Epithelial cell of esophagus (primary cell): ENCODE measurements at places on chromosomes 5 and 9.

GRCh38 chr5:57445705-57446037 lies 36.9 kb downstream of the ACTBL2 start:
- DNase-seq = no peak

GRCh38 chr9:3214741-3215140 lies 311.1 kb downstream of the RFX3 start:
- no peak for DNase-seq

GRCh38 chr5:58503390-58504046 lies 12.3 kb downstream of the GAPT start:
- no peak for DNase-seq

GRCh38 chr9:126692041-126692758 lies 78.5 kb downstream of the LMX1B start:
- no peak for DNase-seq

DNA sequence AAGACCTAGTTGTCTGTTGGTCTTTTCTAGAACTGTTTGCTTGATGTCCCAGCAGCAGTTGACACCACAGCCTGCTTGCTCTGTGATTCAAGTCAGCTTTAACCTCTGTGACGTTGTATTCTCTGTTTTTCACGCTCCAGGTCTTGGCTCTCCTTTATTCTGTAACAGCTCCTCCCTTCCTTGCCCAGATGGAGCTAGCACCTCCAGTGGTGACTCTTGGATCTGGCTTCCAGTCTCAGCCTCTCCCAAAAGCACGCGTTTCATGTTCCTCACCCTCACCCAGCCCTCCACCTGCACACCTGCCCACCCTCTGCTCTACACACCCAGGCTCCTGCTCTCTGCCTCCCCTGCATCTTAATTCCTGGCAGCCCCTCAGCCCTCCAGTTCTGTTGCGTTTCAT lies 50.6 kb downstream of the DMRT1 start:
- DNase-seq = peak; percentile 10

DNA sequence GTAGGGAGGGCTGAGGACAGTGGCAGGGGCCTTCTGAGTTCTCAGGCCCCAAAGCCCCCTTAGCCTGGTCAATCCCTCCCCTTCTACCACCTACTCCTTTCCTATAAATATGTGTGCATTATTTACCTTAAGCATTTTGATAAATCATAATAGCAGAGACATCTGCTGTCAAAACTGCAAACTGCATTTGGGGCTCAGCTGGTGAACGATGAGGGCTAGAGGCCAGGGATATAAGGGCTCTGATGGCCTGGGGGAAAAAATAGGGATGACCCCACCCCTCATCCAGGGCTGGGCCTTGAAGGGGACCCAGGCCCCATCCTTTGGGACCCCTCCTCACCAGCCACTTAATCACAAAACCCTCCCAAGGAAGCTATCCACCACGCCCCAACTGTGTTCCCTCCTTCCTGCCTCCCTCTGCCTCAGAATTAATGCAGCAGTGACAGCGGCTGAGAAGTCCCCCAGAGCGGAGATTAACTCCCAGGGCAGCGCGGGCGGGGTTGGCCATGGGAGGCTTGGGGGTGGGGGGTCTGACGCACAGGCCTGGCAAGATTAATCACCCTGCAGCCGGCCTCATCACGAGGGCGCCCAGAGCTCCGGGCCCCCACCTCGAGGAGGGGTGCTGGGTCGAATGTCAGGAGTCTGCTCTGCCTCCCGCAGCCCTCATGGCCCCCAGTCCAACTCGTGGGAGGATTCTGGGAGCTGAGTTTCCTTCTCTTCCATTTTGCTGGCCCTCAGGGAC lies 42.1 kb downstream of the CXXC5 start:
- peak; percentile 42 for DNase-seq

- no peak for DNase-seq
These were observed 147.4 kb upstream of the RPS23 start for GRCh38 chr5:82425591-82425990.

DNA sequence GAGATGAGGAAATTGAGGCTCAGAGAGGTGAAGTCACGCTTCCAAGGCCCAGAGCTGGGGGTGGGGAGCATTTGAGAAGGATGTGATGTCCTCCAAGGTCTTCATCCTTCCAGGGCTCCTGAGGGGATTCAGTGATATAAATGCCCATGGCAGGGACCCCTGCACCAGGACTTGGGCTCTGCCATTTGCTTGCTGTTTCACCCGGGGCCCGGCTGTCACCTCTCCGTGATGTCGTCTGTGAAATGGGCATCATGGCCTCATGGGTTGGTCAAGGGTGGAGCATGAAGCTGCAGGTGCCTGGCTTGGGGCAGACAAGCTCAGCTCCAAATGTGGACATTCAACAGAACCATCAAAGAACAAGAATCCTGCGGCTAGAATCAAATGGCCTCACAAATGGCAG lies 253.1 kb downstream of the PBX3 start:
- no peak for DNase-seq

DNA sequence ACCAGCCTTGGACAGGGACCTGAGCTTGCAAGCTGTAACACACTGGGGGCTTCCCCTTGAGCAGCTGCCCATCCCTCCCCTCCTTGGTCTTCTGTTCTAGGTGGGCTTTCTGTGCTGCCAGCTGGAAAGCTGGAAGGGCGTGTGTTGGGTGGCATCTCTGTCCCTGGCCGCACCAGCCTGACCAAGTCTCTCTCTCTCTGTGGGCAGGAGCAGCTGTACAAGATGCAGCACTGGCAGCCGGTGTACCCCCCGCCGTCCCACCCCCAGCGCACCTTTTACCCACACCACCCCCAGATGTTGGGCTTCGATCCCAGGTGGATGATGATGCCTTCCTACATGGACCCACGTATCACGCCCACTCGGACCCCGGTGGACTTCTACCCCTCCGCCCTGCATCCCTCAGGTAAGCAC lies 32.1 kb upstream of the POMT1 start:
- no peak for DNase-seq

DNA sequence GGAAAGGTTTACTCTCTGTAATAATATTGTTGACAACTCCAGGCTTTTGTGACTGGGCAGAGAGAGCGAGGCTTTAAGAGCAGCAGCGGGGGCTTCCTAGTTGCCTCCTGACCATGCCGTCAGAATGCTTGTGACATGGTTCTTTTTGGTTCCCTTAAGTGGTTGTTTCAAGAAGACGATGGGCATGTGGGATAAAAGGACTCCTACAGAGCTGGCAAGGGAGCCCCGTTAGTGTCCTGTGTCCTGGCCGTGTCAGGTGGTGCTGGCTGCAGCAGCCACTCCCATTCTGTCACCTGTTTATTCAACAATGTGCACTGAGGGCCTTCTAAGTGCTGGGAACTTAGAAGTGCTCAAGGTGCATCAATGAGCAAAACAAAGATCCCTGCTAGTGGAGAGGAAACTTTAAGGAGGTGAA lies 19.7 kb downstream of the LCP2 start:
- no peak for DNase-seq

- no peak for DNase-seq
These were observed 43.7 kb downstream of the IQGAP2 start for GRCh38 chr5:76446776-76447175.

GRCh38 chr9:134234001-134234660 lies 69.8 kb upstream of the RNU6ATAC start:
- DNase-seq = peak; percentile 24

GRCh38 chr5:142079306-142079721 lies 29.3 kb upstream of the NDFIP1 start:
- DNase-seq = no peak

- DNase-seq = no peak
These were observed 16.8 kb upstream of the RNF38 start for GRCh38 chr9:36416890-36417289.

GRCh38 chr9:137715321-137715720 lies 96.5 kb downstream of the EHMT1 start:
- peak; percentile 84 for DNase-seq

DNA sequence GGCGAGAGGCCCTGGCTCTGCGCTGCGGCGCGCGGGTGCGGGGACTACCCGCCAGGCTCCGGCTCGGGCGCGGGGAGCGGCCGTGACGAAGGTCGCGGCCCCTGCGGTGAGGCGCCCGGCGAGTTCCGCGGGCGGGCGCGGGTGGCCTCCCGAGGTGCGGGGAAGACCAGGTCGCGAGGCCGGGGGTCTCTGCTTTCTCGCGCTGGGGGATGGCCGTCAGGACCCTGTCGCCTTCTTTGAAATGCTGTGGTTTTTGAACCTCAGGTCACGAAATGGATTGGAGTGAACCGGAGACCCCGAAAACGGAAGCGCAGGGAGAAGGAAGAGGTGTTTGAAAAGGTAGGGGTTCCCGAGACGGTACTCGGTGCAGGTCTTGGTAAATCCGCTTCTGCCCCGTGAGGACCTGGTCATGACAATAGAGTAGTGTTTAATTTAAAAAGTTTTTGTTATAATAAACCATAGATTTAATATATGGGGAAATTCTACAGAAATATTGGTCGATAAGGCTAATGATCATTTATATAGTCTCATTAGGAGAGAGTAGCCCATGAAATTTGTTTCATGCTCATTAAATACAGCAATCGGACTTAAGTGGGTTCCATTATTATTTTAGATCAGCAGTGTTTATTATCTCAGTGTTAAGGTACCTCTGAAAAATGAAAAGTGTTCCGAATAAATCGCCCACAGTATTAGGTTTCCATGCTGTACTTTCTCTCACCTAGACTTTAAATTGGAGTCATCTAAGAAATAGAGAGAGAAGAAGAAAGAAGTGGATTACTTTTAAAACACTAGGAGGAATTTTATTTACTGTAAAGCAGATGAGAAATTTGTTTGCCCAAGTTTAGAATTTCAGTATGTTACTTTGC lies 279.0 kb downstream of the AOPEP start:
- peak; percentile 35 for DNase-seq

DNA sequence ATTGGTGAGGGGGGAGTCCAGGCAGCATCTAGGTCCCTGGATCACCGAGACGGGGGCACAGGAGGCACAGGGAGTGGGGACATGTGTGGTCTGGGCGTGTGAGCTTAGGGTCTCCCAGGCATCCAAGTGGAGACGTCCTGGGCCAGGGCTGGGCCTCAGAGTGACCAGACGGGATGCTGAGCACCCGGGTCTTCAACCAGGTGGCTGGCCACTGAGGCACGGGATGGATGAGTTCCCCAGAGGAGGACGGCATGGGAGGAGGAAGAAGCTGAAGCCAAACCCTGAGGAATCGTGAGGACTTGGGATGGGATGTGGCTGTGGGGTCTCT lies 88.0 kb downstream of the LMX1B start:
- DNase-seq = no peak

DNA sequence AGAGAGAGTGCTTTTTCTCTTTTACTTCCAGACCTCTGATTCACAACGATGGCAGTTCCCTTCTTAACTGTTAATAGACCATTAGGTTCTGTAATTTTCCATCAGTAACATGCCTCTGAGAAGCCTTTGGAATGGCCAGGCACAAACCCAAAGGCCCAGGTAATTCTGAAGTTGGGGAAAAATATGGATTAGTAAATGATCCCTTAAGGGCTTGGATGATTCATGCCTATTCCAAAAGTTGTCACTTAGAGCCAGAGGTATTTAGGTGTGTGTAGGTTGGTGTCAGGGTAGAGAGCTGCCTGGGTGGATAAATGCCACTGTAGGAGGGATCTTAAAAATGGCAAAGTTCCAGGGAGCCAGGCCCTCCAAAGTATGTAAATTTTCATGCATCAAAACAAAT lies 228.8 kb downstream of the PLK2 start:
- DNase-seq = peak; percentile 37

DNA sequence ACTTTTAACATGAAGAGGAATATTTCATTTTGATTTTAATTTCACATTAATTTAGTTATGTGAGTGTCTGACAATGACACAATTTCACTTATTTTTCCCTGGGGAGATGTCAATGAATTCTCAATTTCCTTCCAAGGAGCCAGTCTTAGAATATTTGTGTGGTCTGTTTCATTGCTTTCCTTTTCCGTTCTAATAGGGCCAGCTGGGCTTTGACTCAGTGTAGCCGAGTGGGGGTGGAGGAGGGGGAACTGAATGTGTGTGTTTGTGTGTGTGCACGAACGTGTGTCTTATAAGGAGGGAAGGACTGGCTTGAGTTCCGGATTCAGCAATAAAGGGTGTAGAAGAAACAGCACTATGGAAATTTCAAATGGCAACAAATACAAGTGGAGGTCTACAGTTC lies 100.0 kb downstream of the BASP1 start:
- DNase-seq = no peak

DNA sequence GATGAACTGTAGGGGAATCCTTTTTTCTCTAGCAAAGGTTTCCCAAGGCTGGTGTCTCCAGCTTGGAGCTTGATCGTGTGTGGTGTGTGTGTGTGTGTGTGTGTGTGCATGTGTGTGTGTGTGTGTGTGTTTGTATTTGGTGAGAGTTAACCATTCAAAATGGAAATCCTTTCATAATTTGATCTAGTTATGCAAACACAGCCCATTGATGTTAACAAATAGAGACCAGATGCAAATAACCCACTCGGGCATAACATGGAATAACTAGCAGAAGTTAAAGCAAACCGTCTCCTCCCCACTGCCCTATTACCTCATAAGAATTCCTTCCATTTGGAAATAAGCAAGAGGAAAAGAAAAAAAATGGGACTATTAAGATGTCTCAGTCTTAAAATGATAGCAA lies 24.9 kb upstream of the ZSWIM6 start:
- DNase-seq = no peak

- peak; percentile 26 for DNase-seq
These were observed 31.2 kb downstream of the AMBP start for GRCh38 chr9:114046875-114047274.

- DNase-seq = no peak
These were observed 437.3 kb upstream of the MPDZ start for GRCh38 chr9:13716601-13717321.

- peak; percentile 38 for DNase-seq
These were observed 11.9 kb upstream of the NXNL2 start for GRCh38 chr9:88523056-88523455.

DNA sequence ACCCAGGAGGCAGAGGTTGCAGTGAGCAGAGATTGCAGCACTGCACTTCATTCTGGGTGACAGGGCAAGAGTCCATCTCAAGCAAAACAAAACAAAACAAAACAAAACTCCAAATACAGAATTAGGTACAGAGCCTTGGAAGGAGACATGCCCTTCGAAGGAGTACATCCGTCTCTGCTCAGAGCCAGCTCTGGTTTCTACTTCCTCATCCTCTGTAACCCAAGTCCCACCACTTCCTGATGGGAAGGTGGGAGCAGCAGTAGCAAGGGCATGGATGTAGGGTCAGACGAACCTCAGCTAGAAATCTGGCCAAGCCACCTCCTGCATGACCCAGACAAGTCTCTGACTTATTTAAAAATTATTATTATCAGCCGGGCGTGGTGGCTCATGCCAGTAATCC lies 16.5 kb upstream of the STXBP1 start:
- DNase-seq = no peak

GRCh38 chr9:22170556-22170955 lies 161.5 kb upstream of the CDKN2B start:
- DNase-seq = peak; percentile 78

DNA sequence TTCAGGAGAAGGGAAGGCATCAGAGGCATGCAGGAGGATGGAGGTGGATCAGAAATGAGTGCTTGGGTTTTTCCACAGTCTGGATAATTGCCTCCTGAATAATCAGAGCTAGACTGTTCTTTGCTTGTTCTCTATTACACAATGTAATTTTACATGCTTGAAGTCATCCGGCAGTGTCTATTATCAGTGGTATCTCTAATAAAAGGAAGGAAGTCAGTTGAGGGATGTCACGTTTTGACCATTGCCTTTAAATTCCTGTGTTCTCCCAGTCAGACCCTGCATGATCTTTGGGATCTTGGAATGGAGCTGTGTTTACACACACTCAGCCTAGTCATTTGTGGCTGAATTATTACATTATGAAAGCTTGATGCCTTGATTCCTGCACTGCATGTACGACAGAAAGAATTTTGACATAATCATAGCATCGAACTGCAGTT lies 91.0 kb downstream of the PDE8B start:
- DNase-seq = no peak
